T-helper 2 cell (primary cell): ENCODE measurements at places on chromosomes 2 and 18.

DNA sequence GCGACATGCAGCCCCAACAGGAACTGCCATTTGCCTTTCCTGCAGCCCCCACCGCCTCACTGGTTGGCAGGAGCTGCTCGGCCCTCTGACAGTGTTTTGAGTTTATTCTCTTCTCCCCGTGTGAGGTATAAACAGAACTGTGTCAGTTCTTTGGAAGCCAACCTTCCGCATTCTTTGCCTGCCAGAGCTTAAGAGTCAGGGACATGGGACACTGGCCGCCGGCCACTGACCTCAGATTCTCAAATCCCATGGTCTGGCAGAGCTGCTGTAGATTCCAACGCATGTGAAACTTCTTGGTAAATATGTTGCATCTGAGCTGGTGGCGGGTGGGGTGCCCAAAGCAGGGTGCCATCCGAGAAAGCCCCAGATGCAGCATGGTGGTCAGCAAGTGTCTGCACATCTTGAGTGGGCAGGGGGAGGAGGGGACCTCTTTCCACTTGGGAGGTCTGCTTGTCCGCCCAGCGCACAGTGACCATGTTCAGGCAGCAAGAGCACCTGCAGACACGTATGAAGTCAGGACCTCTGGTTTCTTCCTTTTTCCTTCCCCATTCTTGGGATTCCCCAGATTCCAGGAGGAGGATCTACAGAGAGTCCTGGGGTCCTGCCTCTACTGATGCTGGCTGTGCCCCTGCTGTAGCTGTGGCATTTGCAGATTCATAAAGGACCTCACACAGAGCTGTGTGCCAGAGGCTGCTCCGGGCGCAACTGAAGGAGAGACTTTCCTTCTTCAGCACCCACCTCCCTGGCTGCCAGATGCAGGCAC, 23.8 kb downstream of the ASB18 start:
- DNase-seq, result no peak

DNA sequence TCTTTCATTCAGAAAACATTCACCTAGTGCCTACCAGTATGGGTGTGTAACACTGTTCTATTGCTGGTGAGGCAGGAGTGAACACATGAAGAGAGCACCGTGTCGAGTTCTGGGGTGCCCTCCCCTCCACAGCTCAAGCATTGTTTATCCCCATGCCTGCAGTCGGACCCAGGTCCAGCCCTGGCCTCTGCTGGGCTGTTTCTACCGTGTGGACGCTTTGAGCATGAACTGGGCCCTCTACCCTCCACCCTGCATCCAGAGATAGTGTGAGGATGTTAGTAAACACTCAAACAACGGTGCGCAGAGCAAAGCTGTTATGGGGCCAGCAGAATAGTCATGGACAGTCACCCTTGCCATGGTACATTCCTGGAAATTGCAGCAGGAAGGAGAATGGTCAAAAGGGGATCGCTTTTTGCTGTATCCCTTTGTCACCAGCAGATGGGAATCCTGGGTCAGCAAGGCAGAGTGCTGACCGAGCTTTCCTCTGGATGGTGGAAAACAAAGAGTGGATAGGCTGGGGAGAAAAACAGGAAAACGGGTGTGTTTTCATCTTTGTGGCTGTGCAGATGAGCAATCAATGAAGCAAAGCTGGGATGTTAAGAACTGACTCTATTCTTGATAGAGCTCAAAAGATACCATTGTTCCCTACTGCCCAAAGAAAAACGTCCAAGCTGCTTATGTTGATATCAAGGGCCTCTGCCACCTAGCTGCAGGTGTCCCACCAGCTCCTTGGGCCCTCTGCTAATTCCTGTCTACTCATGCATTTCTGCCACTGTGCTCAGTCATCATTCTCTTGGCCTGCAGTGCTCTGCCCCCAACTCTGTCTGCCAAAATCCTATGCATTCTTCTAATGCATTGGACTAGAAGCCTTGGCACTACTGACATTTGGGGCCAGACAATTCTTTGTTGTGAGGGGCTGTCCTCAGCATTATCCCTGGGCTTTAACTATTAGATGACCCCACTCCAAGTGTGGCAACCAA, 38.7 kb downstream of the REEP1 start:
- no peak for DNase-seq

DNA sequence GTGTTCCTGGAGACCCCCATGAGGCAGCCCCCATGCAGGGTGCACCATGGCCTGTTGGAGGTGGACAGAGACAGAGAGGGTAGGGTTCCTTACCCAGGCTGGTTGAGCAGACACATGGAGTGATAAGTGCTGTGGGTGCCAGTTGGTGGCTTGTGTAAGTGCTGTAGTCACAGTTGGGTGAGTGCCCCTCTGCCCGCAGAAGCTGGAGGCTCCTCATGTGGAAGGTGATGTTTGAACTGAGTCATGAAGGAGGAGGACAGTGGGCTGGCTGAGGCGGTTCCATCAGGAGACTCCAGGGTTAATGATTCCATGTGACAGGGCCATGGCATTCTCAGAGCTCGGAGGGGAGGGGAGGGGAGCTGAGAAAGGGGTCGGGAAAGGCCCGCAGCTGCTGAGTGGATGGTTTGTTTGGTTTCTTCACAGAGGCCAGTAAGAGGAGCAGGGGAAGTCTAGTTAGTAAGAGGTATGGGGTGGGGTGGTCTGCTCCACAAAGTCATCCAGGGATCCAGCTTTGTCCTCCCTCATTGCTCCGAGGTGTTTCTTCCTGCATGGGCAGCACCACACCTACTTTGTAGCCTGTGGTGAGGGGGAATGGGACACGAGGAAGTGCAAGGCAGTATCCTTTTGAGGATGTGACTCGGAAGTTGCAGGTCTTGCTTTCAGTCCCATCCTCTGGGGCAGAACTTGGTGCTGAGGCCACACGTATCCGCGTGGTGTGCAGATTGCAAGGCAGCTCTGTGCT, 13.6 kb downstream of the IMPA2 start:
- no peak for DNase-seq

DNA sequence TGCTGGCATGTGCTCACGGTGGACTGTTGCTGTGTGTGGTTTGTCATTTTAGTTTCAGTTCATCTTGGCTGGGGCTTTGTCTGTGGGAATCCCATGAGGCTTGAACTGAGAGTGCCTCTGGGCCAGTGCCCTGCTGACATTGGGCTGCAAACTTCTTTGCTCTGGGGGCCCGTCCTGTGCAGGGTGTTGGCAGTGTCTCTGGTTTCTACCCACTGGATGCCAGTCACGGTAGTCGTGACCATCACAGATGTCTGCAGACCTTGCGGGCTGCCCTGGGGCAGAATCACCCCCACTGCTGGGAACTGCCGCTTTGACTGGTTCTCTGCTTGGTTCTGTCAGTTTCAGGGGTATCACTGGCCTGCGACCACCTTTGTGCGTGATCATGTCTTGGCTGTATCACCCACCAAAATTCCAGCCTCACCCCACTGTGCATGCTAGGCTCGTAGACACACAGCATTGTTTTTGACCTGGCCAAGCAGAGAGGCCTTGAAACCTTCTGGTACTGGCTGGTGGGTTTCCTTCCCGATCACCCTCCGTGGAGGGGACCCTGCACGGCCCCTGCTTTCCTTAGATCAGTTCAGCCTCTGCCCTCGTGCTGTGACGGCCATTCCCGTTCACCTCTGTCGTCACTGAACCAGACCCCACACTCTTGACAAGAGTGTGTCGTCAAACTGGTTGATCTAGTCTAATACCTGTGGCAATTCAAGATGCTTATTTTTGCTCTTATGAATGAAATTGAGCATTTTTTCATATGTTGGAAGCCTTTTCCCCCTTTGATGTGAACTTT, 57.6 kb downstream of the KCNG2 start:
- no peak for DNase-seq

DNA sequence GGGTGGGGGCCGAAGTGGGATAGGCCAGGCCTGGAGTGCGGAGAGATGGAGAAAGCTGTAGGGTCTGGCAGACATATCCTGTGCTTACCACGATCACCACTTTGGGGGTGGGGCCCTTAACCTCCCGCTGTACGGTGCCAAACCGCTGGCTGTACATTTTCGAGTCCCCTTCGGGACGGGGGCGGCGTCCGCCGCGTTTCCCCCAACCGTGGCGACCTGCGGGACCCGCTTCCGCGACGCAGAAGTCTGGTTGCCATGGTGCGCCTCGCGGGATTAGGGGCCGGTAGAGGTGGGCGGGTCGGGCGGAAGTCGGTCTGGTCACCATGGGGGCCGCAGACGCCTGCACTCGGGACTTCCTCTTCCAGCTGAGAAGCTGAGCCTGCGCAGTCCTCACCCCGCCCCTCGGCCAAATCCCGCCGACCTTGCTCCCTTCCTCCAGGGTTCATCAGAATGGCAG, at the start of gene CFAP53:
Gene CFAP53 (minus strand): TSS at position 248 of the 457 bp plus-strand sequence. CDS start 91 bp downstream, at position 157.
- DNase-seq, result peak; percentile 87

GRCh38 chr2:216665242-216665641, 30.1 kb downstream of the IGFBP5 start:
- no peak for DNase-seq

DNA sequence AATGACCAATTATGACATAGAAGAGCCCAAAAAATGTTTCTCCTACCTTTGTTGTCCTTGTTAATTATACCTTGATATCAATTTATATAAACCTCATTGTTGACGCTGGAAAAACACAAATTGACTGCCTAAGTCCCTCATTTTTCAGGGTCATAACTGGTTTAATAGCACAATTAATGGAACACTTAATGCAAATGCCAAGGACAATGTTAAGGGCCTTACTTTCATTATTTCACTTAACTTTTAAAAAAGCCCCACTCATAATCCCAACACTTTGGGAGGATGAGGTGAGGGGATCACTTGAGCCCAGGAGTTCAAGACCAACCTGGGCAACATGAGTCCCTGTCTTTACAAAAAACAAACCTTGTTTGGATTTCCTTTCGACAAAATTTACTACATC, 3.5 kb upstream of the STPG4 start:
- no peak for DNase-seq

DNA sequence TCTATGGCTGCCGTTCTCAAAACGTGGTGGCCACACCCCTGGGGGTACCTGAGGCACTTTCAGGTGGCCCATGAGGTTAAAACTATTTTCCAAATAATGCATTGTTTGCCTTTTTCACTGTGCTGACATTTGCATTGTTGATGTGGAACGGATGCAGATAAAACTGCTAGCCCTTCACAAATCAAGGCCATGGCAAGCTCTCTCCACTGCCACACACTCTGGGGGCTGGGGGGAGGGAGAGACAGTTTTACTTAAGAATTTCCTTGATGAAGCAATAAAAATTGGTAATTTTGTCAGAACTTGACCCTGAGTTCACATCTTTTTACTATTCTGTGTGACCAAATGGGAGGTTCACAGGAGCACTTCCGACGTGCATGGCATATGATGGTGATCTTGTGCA, 22.0 kb upstream of the TGIF1 start:
- no peak for DNase-seq

- DNase-seq, result no peak
Observed at GRCh38 chr2:176114930-176115625, 1.5 kb upstream of the HOXD10 start.
